8988T (cell line): ENCODE measurements at places on chromosomes 7 and 10.

GRCh38 chr10:90461437-90462155 lies 396.2 kb downstream of the HTR7 start:
- no peak for DNase-seq

DNA sequence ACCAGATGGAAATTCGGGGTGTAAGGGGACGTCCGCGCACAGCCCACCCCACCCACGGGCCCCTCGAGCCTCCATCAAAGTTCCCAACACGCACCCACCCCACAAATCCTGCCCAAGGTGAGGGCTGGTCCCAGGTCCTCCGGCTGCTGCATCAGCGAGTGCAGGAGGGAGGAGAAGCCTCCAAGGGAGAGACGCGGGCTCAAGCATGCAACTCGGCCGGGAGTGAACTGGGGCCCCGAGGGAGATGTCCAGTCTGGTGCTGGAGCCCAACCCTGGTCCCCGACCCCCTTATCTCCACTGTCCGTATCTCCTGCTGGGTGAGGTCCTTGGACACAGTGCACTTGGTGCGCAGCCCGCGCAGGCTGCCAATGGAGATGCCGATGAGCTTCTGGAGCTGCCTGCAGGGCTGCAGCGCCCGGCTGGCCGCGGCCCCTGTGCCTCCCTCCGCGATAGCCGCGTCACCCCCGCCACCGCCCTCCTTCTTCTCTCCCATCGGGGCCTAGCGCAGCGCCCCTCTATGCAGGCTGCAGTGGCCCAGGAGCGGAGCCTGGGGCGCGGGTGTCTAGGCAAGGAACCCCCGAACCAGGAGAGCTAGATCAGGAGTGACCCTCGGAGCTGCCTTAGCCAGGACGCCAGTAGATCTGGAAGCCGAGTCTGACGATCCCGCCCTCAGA lies 489.2 kb downstream of the ZNF33B start:
- no peak for DNase-seq

GRCh38 chr7:698515-699475 lies 27.7 kb upstream of the DNAAF5 start:
- DNase-seq, result no peak

GRCh38 chr10:34280599-34281374 lies 534.3 kb downstream of the PARD3 start:
- no peak for DNase-seq

DNA sequence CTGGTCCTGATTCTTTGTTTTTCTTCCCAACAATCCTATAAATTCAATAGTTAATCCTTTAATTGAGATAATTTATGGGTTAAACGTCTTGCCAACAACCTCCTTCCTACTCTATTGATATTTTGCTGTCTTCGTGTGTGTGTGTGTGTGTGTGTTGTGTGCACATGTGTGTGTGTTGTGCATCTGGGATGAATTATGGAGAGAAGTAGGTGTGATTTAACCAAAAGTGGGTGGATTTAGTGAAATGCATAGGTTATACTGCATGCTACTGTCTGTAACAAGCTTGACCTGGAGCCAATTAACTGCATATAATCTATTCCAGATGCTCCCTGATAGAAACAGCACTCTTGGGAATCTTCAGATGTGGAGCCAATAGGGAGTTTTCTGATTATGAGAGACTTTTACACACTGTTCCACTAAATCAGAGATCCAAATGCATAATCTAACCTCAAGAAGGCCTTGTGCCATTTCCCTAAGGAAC lies 61.2 kb downstream of the SEMA3D start:
- no peak for DNase-seq

DNA sequence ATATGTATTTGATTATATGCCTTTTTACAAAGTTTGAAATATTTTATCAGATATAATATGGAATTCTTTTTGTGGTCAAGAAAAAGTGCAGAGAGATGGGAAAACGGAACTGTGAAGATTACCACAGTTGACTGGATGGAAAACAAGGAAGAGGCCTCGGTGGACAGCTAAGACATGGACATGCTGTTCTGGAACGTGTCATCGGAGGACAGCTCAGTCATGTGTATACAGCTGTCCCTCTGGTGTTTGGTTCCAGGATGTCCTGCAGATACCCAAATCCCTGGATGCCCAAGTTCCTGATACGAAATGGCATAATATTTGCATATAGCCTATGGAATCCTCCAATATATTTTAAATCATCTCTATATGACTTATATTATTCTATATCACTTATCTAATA lies 49.4 kb downstream of the TRIL start:
- DNase-seq, result no peak

GRCh38 chr7:17668122-17668521 lies 272.2 kb downstream of the SNX13 start:
- no peak for DNase-seq

DNA sequence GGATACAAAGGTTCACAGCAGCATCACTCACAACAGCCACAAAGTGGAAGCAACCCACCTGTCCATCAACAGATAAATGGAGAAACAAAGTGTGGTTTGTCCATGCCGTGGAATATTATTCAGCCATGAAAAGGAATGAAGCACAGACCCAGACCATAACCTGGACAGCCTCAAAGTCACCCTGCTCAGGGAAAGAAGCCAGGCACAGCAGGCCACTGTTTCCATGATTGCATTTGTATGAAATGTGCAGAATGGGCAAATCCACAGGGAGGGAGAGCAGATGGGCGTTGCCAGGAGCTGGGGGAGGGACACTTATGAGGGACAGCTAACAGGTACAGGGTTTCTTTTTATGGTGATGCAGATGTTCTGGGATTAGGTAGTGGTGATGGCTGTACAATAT lies 30.3 kb downstream of the FOXL3 start:
- DNase-seq, result no peak

GRCh38 chr10:18418541-18419215 lies 232.7 kb downstream of the NSUN6 start:
- DNase-seq, result no peak

DNA sequence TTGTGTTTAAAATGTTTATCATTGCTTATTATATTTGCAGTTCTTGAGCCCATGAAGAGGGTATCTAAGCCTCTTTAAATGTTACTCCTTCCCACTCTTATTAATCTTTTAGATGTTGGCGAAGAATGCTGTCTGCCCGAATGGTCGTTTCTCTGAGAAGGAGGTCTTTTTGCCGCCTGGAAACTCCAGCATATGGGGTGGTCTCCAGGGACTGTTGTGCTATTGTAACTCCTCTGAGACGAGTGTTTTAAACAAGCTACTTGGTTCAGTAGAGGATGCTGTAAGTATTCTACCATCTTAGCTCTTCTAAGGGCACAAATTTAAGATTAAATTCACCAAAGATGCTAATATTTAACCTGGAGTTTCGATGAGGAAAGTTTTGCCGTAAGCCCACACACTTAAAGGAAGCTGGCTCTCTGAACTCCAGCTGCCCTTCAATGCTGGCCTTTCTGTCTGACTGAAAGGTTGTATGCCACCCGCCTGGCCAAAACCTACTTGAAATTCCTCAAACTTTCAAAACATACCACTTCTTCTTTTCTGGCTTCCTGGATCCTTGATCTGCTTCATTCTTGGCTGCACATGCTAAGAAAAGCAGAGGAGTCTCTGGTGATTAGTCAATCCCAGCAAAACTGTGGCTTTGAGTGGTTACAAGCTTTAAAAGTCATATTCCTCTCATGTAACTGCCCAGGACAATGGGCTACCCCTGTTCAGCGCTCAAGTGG lies 74.7 kb downstream of the ABCA13 start:
- DNase-seq, result no peak

DNA sequence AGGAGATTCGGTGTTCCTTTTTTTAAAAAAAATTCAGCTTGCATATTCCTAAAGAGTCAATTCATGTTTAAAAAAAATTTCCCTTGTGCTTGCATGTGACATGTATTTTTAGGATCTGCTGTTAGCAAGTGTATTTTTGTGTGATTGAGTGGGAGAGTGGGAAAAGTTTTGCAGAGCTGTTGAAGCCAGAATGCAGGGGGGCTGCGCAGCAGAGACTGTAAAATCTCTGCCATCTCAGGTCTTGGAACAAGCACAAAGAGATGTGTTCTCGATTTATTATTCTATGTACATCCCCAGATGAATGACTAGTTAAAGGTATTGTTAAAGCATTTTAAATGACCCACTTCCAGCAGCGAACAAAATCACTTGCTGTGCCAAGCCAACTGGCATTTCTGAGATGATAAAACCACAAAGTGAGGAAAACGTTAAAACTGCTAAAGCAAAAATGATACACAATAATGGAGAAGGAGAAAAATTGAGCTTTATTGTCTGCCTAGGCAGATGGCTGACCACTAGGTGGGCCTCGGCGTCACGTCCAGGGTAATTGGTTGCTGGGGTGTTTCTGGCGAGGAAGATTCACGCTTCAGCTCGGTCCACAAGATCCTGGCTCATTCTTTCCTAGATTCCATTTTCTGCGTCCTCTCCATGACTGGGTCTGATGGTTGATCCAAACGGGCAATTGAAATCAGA lies 67.0 kb upstream of the ATRNL1 start:
- DNase-seq, result no peak

DNA sequence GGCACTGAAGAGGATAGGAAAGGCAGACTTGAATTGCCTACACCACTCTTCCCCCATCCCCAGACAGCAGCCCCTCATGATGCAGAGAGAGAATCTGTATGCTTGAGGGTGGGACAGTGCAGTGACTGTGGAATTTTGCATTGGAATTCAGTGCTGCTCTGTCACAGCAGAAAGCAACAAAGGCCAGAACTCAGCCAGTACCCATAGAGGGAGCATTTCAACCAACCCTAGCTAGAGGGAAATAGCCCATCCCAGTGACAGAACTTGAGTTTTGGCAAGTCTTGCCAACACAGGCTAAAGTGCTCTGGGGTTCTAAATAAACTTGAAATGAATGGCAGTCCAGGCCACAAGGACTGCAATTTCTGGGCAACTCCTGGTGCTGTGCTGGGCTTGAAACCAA lies 80.4 kb downstream of the TES start:
- no peak for DNase-seq

- DNase-seq, result no peak
Measured at GRCh38 chr10:119101366-119102098, 2.4 kb upstream of the DENND10 start.

- no peak for DNase-seq
Measured at GRCh38 chr10:119398996-119399395, 143.5 kb downstream of the RGS10 start.

DNA sequence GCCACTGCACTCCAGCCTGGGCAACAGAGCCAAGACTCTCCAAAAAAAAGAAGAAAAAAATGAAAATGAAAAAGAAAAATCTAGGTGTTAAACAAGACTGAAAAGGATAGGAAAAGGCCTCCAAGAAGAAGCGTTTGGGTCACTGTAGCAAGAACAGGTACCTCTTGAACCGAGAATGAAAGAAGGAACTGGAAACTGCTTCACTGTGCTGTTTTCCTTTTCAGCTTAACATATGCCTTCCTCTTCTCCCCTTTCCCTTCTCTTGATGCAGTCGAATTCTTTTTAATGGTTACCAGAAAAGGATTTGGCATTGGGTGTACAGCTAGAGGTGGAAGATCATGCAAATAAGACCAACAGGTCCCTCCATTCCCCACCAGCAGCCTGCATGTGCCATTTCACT lies 28.1 kb downstream of the LRRC4 start:
- no peak for DNase-seq

GRCh38 chr7:50214771-50215170 lies 89.7 kb upstream of the IKZF1 start:
- DNase-seq, result no peak

DNA sequence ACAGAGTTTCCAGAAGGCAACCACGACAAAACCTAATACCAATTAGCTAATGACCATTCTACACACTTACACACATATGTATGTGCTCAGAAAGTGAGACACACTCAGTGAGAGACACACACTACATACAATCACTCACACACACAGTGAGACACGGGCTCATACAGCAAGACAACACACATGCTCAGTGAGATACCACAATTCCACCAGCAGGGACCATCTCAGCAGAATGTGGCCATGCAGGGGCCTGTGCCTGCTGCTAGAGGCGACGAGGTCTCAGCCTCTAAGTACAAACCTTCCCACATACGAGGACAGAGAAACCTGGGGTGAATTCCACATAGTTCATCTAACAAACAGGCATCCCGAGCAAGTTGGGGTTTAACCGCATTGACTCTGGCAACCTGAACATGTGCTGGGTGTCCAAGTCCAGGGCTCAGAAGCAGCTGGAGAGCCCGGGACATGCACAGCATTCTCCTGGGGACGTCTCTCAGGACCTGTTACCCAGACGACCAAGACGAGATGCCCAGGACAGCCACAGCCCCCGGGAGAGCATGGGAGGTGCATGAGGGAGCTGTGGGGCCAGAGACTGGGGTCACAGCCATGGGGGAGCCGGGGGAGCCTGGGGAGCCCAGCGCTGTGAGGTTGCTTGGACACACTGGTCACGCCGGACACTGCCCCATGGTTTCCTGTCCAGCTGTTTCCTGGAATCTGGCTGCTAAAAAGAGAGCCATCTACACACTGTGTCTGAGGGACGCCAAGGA lies 523.6 kb downstream of the PTPRN2 start:
- DNase-seq, result no peak

- no peak for DNase-seq
Measured at GRCh38 chr10:48684792-48685623, at the start of gene WDFY4. Gene WDFY4, plus strand, starts transcription at chr10:48684873. Its CDS starts 24,860 bp downstream, at chr10:48709733.

DNA sequence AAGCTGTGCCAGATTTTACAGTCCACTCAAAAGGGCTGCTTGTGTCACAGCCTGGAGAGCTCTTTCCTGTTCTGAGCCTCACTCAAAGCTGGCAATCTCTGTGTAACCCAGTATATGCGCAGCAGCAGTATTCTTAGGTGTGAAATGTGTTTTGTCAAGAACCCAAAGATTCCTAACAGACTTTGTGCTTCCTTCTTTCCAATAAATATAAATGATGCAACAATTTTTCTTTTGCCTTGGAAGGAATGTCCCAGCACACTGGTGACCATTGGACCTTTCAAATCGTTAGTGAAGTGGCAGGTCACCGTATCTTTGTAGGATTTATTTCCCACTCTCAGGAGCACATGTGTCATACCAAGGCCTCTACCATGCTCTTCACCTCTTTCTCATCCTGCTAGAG lies 5.6 kb upstream of the ZC3HAV1 start:
- DNase-seq, result no peak

DNA sequence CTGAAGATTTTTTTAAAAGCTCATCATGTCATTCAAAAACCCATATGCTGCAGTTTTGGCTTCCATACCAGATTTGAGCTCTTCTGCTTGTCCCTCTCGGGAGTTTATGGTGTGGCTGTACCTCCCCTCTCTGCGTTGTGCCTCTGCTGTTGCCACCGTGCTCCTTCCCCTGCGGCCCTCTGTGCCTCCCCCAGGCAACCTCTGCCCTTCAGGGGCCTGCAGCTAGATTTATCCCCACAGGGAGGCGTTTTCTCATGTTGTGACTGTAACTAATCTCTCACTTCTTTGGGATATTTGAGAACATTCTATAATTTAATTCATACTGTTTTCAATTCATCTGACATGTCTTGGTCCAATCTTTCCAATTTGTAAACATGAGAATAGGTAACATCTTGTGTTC lies 52.7 kb downstream of the TASOR2 start:
- DNase-seq, result no peak
